ENCODE measurements at places on chromosomes 16 and 17.

- no peak for DNase-seq
Observed at GRCh38 chr17:260031-260791, 78.8 kb upstream of the DOC2B start.

GRCh38 chr17:16987830-16988601 lies 16.1 kb upstream of the TNFRSF13B start:
- DNase-seq = no peak

DNA sequence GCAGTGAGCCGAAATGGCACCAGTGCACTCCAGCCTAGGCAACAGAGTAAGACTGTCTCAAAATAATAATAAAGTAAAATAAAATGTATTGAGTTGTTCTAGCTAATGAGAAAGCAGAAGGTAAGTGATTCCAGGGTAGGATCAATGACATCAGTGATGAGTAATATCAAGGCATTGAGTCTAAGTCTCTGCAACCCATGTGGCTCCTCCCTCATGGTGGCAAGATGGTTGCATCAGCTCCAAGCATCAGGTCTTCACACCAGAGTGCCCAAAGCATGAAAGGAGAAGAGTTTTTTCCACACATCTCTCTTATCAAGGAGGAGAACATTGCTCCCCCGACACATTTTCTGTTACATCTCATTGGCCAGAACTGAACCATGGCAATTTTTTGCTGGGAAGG lies 34.8 kb upstream of the GAS7 start:
- DNase-seq = no peak

DNA sequence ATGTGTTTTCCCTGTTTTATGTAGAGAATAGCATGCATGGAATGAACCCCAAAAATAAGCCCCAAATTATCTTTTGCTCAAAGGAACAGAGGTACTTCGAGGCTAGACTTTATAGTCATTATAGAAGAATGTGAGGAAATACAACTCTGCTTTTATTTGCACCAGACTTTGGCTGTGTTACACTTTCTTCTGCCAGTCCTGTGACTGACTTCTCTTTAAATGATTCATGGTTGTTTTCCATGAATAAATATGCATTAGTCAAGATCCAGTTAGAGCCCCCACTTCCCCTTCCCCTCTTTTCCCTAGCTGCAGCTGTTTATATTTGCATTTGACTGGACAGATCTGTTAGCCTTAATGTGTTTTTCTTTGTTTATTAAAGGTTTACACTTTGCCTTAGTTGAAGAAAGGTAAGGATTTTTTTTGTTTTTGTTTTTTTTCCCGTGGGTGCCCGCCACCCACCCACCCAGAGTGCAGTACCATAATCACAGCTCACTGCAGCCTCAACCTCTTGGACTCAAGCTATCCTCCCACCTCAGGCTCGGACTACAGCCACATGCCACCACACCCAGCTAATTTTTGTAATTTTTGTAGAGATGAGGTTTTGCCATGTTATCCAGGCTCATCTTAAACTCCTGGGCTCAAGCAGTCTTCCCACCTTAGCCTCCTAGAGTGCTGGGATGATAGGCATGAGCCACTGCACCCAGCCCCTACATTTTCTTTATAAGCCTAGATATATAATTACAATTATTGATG lies 152.6 kb downstream of the CYB561 start:
- no peak for DNase-seq

DNA sequence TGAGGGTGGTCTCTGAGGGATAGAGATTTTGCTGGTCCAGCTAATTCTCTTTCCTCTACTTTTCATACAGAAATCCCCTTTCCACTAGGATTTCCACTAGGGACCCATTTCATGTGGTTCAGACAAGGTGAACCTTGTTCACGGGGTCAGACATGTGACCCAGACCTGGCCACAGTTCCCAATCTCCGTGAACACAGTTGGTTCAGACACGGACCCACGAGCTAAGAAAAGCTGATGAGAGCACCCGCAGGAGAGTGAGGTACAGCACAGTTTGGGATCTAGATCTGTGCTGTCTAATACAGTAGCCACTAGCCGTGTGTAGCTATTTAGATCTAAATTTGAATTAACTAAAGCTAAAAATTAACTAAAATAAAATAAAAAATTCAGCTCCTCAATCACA lies 88.1 kb downstream of the AXIN2 start:
- DNase-seq = no peak

All from NCI-H187 (cell line).